ENCODE measurements at places on chromosomes 4 and X.

GRCh38 chr4:15077969-15078368 is 75.7 kb downstream of the CPEB2 start:
- DNase-seq, result peak; percentile 67

DNA sequence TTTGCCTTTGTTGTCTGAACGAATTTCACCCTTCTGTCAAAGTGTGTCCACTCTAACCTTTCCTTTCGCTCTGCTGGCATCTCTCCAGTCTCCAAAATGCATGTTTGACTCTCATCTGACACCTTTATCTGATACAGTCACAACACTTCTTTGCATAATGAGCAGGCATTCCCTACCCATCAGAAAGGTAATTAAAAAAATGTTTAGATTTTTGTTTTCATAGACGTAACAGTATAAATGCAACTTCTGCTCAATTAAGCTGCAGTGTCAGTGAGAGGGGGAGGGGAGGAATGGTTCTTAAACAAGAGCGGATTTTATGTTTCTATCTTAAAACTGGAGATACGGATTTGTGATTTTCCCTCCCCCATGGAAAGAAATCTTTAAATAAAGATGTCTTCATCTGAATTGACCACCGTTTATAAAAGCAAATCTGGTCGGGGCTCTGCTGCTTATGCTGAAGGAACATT is 70.2 kb downstream of the CXXC4 start:
- DNase-seq, result no peak

- peak; percentile 21 for DNase-seq
Measured at GRCh38 chrX:24241822-24242648, 71.8 kb downstream of the SUPT20HL2 start.

DNA sequence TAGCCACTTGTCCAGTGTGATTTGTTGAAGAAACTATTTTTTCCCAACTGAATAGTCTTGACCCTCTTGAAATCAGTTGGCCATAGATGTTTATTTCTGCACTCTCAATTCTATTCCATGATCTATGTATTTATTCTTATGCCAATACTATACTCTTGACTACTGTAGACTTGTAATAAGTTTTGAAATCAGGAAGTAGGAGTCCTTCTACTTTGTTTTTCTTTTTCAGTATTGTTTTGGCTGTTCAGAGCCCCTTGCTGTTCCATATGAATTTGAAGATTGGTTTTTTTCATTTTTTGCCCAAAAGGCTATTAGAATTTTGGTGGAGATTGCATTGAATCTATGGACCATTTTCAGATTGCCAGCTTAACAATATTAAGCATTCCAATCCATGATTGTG is 10.2 kb downstream of the SAP30 start:
- no peak for DNase-seq

GRCh38 chrX:71366674-71367256 is 608 bp downstream of the TAF1 start:
- DNase-seq, result peak; percentile 12

DNA sequence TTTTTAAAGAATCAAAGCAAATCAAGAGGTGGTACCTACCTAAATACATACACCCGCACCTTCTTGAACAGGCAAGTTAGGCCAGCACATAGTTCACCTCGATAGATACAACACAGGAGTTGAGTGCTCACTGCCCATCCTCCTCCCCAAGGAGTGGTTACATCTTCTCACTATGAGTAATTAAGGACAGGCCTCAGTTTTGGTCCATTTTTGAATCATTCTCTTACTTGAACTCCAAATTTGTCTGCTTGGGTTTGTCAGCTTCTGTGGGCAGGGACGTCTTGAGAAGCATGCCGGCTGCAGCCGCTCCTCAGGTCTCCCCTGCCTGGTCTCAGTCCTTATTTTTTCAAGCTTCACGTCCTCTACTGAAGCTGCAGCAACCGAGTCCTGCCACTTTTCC is 190.6 kb upstream of the RBPJ start:
- DNase-seq, result no peak

DNA sequence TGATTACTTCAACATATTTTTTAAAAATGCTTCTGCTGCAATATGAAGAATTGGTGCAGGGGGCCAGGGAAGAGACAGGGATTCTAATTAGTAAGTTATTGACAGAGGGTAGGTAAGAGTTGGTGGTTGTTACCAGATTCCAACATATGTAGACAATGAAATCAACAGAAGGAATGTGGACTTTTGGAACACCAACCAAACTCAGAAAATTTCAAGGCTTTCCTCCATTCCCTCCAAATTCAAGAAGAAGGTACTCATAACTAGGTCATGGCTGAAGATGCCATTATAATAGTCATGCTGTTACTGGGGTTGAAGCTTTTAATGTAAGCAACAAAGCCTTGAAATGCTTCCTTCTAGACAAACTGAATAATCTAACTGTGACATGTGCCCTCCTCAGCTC is 22.9 kb upstream of the CXCL13 start:
- DNase-seq, result peak; percentile 5

DNA sequence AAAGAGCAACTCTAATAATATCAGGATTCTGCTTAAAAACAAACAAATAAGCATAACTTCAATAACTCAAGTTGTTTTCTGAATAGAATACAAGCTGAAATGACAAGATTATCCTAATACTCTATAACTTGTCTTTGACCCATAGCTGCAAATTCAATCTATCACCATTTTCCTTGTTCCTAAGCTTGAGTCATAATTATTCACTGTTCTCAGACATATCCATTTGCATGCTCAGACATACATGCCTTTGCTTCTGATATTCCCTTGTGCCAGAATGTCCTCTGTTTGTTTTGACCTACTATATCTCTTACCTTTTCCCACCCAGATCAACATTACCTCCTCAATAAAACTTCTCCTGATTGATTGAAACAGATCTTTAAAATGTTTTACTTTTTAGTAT is 109.7 kb downstream of the SNCA start:
- DNase-seq, result no peak

DNA sequence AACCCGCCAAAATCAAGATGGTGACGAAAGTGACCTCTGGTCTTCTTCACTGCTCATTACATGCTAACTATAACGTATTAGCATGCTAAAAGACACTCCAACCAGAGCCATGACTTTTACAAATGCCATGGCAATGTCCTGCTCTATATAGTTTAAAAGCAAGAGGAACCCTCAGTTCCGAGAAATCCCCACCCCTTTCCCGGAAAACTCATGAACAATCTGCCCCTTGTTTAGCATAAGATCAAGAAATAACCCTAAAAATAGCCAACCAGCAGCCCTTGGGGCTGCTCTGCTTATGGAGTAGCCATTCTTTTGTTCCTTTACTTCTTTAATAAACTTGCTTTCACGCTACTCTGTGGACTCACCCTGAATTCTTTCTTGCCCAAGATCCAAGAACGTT is 463.5 kb upstream of the FAM241A start:
- DNase-seq, result no peak

DNA sequence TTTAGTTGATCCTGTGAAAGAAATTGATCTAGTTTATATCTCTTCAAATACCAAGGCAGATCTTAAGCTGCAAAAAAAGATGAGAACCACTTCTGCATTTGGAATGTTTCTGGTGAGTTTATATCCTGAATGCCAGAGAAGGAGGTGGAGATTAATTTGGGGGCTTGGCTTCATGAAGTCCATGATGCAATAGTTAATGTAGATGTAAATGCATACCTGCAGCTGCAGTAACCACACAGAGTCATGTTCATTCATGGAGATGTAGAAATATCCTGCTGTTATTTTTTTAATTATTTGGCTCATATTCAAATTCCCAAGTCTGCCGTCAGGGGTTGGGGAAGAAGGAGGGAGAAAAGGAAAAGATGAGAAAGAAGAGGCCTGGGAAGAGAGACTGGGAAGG is at the start of gene SULT1E1:
Gene SULT1E1, minus strand, starts transcription at position 94 of the 400 bp plus-strand sequence. CDS start 2,501 bp downstream, outside the sequence.
- DNase-seq, result no peak

DNA sequence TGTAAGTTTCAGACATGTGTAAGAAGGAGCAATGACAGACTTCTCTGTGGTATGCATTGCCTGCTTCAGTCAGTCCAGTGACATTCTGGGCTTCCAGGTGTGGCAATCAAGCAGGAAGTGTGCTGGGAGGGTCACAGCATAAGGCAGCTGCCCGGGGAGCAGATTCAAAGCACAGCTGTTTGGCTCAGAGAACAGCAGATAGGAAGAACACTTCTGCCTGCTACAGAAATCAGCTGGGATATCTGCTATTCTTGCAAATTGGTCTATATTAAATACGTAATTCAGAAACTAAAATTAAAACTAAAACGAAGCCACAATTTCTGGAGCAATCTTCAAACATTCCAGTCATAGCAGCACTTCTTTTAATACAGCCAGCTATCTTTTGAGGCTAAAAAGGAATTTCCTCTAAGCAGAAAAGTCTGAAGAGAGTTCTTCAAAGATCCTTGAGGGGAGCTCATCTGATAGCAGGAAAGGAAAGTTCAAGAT is 47.5 kb upstream of the GALNT7 start:
- peak; percentile 2 for DNase-seq

- DNase-seq, result no peak
Measured at GRCh38 chrX:66162331-66162822, 1.7 kb upstream of the HEPH start.

DNA sequence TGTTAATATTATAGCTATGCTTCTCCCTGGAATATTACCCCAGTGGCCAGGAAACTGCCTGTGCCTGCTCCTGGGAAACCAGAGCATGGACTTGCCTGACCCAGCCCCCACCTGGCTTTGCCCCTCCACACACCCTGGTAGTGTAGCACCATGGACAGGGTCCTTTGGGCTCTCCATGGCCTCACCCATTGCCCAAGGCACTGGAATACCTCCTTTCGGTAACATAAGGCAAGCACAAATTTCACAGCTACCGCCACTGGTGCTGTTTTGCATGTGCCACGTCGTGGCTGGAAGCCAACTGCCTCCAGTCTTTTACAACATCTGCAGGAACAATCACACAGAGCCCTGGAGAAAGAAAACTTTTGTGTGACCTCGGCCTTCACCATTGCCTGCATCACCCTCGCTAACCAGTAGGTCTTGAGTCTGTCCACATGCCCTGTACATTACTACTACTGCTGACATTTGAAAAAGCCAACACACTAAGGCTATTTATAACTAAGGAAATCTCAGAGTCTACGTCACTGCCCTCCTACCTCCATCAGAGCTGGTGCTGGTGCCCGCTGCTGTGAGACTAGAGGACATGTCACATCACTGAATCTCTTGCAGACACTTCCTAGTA is 47.7 kb downstream of the HPGD start:
- no peak for DNase-seq

GRCh38 chr4:128600996-128601871 is 208.3 kb upstream of the JADE1 start:
- peak; percentile 96 for DNase-seq

- peak; percentile 46 for DNase-seq
Measured at GRCh38 chr4:74540193-74540592, 95.3 kb downstream of the AREG start.

GRCh38 chrX:152635941-152636340 is 1.8 kb upstream of the GABRQ start:
- peak; percentile 44 for DNase-seq

DNA sequence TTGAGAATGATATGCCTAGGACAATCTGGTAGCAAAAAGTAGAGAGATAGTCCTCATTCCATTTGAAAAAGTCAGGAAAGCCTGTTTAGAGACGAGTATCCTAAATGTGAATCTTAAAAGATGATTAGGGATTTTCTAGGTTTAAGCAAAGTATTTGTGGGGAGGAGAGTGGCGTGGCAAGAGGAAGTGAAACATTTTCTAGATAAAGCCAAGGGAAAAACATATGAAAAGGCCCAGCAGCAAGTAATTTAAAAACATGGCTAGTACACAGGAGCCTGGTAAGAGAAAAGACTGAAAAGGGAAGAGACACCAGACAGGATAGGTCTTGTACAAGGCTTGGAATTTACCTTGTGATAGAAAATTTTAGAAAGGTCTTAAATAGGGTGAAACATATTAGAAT is 45.9 kb downstream of the CORIN start:
- no peak for DNase-seq

GRCh38 chrX:122268353-122268752 is 915.7 kb upstream of the GRIA3 start:
- DNase-seq, result no peak

Measured in EL (cell line).